ENCODE measurements at places on chromosomes 5 and 9.

- DNase-seq, result no peak
Measured at GRCh38 chr9:133333011-133333410, 3.0 kb downstream of the SURF6 start.

- no peak for DNase-seq
Measured at GRCh38 chr9:36036780-36037548, at the start of gene RECK. TSS of gene RECK (plus strand) at chr9:36036913. CDS start at chr9:36036999, 86 bp downstream.

GRCh38 chr5:174723979-174724483 is 351 bp upstream of the MSX2 start:
- no peak for DNase-seq

GRCh38 chr5:74956278-74956677 is 90.1 kb upstream of the FAM169A start:
- no peak for DNase-seq

DNA sequence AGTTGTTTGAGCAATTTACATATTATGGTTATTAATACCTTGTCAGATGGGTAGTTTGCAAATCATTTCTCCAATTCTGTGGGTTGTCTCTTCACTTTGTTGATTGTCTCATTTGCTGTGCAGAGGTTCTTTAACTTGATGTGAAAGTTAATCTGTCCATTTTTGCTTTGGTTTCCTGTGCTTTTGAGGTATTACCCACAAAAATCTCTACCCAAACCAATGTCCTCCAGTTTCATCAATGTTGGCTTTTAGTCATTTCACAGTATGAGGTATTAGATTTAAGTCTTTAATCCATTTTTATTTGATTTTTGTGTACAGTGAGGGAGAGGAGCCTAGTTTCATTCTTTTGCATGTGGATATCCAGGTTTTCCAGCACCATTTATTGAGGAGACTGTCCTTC is 82.4 kb downstream of the MRPS30 start:
- no peak for DNase-seq

DNA sequence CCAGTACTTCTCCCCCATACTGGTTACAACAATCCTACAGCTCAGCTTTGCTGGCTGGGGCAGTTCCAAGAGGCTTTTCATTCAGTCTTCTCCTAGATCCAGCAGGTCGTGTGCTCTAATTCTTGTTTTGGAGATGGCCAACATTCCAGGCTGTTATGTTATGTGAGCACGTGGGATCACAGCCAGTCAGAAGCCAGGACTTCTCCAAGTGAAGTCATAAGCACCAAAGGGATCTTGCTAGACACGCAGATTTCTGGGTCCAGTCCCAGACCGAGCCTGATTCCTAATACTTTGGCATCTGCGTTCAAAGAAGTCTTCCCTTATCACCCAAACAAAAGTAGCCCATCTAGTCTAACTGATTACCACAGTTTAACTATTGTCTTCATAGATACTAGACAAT is 1.4 kb upstream of the LARP1 start:
- no peak for DNase-seq

DNA sequence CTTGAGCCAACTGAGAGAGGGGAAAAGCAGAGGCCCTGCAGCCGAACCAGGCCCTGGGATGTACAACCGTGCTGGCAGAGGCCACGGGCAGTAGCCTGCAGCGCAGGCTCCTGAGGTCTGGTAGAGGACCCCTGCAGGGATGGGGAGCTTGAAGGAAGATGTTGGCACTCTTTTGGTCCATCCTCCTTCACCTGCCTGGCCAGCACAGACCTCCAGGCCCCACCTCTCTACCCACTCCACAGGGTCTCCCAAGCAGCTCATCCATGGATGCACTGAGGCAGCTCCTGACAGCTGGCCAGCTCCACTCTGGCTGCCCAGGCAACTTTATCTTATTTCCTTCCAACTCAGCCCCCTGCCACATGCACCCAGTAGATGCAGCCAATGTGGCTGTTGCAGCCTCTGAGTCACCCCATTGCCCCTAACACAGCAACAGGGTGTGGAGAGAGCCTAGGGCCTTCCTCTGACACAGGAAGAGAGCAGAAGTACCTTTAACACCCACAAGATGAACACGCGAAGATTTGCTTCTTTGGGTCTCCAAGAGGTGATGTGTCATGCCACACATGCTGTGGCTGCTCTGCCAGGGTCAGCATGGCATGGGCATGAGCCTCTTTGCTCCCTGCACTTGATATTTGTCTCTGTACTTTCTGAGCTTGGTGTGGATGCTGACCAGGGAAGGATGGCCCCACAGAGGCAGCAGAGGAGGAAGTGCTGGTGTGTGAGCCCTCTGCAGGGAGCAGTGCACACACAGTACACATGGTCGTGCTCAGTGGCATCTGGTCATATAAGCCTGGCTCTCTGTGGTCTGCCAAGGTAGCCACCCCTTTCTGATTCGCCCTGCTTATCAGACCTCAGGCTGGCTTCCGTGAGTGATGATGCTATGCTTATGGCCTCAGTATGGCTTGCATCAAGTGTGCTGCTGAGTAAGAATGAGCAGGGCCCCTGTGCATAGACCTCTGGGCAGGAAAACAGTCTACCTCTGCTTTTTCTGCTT is 117.2 kb downstream of the NRG2 start:
- no peak for DNase-seq
